Naive thymus-derived CD4-positive, alpha-beta T cell (primary cell): ENCODE measurements at places on chromosomes 6 and 20. TPM values are rescaled to one million over a fixed set of nuclear protein-coding genes. Genes with fewer than 3 reads are reported as not detected.

DNA sequence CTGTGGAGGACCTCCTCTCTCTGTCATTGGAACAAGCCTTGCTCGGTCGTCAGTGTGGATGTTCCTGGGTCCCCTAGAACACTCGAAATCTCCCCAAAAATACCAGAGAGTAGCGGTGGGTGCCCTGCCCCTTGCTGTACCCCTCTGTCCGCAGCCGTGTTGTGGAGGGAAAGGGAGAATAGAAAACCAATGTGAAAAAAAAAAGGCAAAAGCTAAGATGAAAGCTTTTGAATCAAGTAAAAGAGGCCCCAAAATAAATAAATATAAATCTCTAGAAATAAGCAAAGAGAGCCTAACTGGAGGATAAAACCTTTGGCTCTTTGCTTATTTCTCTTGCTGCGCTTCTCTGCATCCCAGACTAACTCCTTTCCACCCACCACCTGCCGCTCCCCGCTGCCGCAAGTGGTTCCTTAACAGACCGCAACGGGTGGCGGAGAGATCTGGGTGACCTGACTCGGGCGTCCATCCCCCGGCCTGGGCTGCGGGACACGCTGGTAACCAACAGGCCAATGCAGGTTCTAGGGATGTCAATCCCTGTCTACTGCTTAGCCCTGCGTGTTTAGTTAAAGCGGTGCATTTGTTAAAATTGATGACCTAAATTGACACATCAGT is 110.0 kb downstream of the GPX5 start:
- DNase-seq = no peak

Gene TTLL9
- total RNA-seq = not detected

DNA sequence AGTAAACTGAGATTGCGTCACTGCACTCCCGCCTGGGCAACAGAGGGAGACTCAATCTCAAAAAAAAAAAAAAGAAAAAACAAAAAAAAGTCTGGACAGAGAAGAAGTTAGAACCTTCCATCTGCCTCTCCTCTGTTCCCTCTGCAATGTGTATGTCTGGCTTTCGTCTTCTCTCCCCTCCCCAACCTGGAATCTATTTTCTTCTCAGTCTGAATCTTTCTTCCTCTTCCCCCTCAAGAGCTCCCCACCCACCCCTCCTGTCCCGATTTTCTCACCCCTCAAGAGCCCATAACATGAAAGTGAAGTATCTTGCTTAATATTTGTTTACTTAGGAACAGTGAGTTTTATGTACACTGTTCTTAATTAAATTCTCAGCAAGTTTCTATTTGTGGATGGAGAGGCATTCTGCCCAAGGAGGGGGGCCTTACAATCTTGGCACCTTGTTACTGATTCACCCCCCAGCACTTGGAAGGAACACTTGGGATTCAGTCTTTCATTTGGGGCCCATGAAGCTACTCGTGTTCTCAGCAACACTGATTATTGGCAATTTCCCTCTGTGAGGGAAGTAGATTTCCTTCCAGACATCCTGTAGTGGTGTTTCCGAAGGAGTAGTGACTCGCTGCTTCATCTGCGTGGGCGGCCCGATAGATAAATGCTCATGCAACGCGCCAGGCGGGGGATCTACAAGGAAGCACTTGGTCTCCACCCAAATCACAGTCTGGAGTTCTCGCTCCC is 69.3 kb upstream of the SRSF6 start:
- DNase-seq = no peak

Gene PHACTR1
- total RNA-seq = 0.62 TPM

DNA sequence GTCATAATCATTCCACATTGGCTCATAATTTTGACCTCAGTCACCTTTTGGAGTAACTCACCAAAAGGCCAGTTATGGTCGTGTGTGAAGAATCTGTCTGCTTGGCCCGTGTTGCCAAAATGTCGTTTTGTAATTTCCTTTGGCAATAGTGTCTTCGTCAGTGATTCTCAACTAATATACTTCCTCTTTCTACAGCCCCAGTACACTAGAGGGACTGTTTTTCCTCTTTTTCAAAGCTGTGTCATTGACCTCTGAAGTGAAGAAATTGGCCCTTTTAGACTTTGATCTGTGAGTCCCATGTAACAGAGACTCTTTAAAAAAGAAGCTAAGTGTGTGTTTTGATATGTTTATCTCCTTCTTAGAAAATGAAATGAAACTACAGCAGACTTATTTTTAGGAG is 5.2 kb downstream of the FOXO3 start:
- DNase-seq = no peak

- DNase-seq = no peak
Observed at GRCh38 chr6:19472153-19472552, 365.0 kb upstream of the ID4 start.

DNA sequence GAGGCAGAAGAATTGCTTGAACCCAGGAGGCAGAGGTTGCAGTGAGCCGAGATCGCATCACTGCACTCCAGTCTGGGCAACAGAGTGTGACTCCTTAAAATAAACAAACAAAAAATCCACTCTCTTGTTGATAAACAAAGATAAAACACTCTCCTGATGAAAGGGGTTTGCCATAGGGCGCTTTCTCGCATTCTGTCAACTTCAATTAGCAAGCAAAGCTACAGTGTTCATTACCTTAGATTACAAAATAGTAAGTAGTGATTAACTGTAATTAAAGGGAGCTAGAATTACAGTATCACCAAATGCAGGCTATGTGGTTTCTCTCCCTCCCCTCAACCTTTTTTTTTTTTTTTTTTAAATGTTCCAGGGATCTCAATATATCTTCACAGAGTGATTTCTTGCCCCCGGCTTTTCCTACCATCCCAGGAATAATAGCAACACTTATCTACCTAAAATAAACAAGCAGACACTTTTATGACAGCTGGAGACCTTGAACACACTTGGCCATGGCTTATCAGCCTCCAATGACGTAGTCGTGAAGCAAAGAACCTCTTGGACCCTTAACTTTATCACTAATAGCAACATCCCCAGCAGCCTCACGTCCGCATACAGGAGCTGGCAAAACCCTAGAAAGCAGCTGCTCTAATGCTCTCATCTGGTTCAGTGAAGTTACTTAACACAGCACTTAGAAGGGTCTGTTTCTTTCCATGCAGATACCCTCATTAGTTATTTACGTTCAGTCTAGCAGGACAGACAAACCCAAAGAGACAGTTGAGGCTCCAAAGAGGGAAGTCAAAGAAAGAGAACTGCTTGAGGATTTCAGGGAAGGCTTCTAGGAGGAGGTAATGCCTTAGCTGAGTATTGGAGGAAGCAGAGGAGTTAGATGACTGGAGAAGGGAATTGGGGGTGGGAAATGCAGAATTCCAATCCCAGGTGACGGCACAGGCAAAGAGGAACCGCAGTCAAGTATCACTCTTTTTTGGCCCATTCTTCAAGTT is 37.9 kb upstream of the NEDD9 start:
- no peak for DNase-seq

- no peak for DNase-seq
Observed at GRCh38 chr6:52426667-52427066, 6.5 kb downstream of the EFHC1 start.

GRCh38 chr6:40950986-40951698 is 87.9 kb downstream of the UNC5CL start:
- DNase-seq = no peak

DNA sequence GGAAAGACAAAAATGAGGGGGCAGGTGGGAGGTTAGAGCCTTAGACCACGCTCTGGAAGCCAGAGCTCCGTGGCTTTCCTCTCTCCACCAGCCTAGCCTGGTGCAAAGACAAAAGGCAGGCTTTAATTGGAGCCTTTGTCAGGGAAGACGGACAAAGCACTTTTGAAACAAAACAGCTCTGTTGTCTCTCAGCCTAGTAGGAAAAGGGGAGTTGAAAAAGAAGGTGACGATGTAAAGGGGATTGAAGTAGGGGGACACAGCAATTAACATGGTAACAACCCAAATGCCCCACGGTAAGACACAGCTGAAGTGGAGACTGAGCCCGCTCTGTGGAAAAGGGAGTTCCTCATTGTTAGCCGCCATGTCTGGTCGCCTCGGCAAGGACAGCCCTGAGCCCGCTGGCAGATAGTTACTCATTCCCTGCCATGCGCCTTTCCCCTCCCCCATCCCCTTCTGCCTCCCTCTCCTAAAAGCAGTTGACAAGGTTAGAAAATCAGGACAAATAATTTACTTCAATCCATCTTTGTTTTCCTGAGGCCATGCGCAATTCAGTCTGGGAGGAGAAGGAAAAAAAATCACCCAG is 93.0 kb downstream of the TCP11 start:
- DNase-seq = no peak

- DNase-seq = no peak
Observed at GRCh38 chr20:36775826-36776225, 2.3 kb upstream of the DSN1 start.

DNA sequence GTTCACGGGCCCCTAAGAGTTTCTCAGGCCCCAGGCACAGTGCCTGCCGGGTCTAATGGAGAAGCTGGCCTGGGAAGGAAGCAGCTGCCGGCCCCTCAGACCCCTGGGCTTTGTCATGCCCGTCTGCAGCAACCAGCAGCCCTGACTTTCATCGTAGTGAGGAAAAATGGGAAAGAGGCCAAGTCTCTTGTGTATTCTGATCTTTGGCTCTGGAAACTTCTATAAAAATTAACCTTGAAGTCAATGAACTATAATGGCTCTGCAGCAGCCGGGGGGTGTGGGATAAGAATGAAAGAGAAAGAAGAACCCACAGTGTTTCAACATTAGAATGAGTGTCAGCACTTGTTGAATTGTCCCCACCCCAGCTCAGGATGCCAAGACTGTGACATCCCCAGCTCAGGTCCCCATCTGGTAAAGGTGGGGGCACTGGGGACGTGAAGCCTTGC is 12.9 kb downstream of the TGM2 start:
- no peak for DNase-seq

Gene AVP
- total RNA-seq = not detected

DNA sequence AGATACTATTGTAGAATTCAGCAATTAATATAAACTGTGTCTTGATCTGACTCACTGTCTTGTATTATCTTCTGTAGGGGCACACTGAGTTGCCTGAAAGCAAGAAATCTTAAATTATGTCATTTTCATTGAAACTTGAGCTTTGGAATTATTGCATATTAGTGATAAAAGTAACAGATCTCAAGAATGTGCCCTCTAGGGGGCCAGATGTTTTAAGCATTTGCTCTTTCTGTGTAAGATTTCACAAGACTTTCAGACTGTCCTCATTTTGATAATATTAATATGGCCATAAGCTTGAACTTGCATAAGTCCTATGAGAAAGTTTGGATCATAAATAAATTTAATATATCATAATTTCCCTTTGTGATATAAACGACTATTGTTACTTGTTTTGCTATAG is 55.5 kb upstream of the MYO6 start:
- DNase-seq = no peak

Gene SLCO4A1
- total RNA-seq = 41.9 and 45.5 TPM in 2 replicates

Gene VGLL2
- not detected in 2 replicates for total RNA-seq

- no peak for DNase-seq
Observed at GRCh38 chr20:51034988-51035656, 12.2 kb upstream of the KCNG1 start.

GRCh38 chr20:50399917-50400704 is 110.1 kb upstream of the PTPN1 start:
- DNase-seq = no peak

GRCh38 chr6:88167352-88167937 is 1.3 kb upstream of the CNR1 start:
- DNase-seq = no peak

DNA sequence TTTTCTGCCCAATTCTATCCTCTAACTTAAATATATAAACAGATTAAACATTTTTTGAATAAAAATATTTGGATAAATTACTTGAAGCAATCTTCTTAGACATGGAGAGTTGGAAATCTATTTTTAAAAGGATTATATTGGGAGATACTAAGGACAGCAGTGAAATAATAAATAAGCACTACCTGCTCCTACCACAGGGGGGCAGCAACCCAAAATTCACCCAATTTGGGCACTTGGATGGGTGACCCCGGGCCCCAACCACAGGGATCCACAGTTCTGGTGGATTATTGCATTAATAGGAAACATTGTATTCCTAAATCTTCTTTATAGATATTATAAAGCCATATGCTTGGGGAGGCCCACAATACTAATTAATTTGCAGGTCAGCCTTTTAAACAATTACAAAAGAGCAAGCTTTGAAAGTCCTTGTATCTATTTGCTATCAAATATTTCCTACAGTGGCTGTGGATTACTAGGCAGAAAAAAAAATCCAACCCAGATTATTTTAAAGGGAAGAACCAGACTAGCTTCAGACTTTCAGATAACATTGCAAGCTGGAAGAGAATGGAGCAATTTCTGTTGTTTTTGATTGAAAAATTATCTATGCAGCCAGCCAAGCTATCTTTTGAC is 66.4 kb upstream of the PDE10A start:
- no peak for DNase-seq

Gene TENT5A
- total RNA-seq = 0.80 and 1.3 TPM in 2 replicates

- DNase-seq = no peak
Observed at GRCh38 chr6:12001706-12002435, 10.2 kb upstream of the HIVEP1 start.

GRCh38 chr6:30935018-30935417 is 3.0 kb upstream of the SFTA2 start:
- no peak for DNase-seq

GRCh38 chr6:75143191-75143590 is 62.7 kb downstream of the COL12A1 start:
- no peak for DNase-seq

GRCh38 chr6:92979281-92979680 is 440.1 kb downstream of the EPHA7 start:
- no peak for DNase-seq

- DNase-seq = peak; percentile 3
Observed at GRCh38 chr6:13573669-13574110, 711 bp upstream of the SIRT5 start.

DNA sequence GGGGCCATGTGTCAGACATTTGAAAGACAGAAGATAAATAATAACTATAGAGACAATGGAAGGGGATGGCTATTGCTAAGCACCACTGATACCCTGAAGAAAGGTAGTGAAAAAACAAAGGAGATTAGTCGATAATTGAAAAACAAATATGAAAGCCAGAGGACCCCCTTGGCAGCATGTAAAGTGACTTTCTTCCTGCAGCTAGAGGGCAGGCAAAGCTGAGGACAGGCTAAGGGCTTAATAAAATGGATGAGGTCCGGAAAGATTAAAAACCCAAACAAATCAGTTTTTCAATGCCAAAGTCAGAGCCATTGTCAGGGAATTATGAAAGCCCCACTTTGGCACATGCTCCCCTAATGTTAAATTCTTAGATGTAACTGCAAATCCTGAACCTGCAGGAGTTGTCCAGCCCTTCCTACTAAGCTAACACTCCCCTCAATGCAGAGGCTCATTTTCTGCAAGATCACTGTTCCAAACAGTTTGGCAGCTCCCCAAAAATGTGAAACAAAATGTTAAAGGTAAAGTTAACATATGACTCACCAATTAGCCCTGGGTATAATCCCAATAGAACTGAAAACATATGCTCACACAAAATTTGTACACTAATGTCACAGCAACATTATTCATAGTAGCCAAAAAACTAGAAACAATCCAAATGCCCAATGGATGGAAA is 1177.9 kb downstream of the GRIK2 start:
- DNase-seq = no peak

Gene SNRPB2
- total RNA-seq = 40.0 TPM

DNA sequence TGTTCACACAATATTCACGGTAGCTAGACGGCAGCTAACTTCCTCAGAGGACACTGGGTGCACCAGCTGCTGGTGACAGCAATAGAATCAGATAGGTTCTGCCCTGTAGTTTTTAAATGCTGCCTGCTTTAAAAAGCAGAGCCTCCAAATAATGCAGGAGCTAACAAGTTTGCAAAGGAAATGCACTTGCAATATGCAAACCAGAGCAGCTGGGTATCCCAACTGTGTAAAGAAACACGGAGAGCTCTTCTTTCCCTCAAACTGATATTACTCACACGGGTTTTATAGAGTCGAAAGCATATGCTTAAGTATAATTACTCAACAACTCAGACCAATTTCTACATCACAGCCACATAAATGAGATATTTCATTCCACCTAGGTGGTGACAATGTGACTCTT is 432.7 kb downstream of the TFAP2A start:
- DNase-seq = no peak
